ENCODE measurements at places on chromosomes 12 and 14.

- DNase-seq: no peak
These were observed 1.6 kb upstream of the WIF1 start for GRCh38 chr12:65122703-65123102.

- no peak for DNase-seq
These were observed 75.8 kb upstream of the GALNT9 start for GRCh38 chr12:132404951-132405741.

DNA sequence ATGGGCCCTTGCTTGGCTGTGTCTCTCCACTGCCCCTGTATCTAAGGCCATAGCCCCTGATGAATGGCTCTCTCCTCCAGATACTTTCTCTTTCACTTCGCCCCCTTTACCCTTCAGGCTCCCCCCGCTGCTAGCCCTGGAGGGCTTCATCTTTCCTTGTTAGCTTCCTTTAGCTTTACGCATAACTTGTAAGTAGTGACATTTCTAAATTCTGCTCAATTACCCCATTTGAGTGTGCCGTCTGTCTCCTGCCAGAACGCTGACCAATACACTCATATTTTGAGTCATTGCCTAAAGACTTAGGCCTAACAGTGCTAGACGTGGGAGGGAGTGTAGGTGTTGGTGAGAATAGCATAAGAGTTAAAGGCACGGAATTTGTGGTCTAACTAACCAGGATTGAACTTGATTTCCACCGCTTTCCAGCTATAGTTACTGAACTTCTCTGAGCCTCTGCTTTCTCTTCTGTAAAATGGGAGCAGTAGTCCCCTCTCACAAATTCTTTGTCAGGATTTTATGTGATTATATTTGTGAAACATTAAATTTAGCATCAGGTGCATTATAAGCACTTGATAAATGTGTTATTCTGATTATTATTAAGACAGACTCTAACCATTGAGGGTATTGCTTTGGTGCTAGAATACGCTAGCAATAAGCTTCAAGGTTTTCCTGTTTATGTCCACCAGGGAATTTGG lies 129.3 kb downstream of the ZFP36L1 start:
- no peak for DNase-seq

GRCh38 chr14:72856530-72857266 lies 37.2 kb downstream of the DPF3 start:
- no peak for DNase-seq

GRCh38 chr14:68884031-68885030 lies 91.5 kb upstream of the ZFP36L1 start:
- no peak for DNase-seq

GRCh38 chr12:39329018-39329417 lies 113.9 kb downstream of the KIF21A start:
- no peak for DNase-seq

- DNase-seq: no peak
These were observed 22.3 kb downstream of the SNW1 start for GRCh38 chr14:77738559-77739250.

- no peak for DNase-seq
These were observed 44.6 kb upstream of the ISM2 start for GRCh38 chr14:77543240-77543551.

DNA sequence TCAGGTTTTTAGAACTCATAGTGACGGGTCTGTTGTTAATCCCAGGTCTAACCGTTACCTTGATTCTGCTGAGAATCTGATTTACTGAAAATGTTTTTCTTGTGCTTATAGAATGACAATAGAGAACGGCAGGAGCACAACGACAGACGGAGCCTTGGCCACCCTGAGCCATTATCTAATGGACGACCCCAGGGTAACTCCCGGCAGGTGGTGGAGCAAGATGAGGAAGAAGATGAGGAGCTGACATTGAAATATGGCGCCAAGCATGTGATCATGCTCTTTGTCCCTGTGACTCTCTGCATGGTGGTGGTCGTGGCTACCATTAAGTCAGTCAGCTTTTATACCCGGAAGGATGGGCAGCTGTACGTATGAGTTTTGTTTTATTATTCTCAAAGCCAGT lies 34.4 kb downstream of the PSEN1 start:
- no peak for DNase-seq

DNA sequence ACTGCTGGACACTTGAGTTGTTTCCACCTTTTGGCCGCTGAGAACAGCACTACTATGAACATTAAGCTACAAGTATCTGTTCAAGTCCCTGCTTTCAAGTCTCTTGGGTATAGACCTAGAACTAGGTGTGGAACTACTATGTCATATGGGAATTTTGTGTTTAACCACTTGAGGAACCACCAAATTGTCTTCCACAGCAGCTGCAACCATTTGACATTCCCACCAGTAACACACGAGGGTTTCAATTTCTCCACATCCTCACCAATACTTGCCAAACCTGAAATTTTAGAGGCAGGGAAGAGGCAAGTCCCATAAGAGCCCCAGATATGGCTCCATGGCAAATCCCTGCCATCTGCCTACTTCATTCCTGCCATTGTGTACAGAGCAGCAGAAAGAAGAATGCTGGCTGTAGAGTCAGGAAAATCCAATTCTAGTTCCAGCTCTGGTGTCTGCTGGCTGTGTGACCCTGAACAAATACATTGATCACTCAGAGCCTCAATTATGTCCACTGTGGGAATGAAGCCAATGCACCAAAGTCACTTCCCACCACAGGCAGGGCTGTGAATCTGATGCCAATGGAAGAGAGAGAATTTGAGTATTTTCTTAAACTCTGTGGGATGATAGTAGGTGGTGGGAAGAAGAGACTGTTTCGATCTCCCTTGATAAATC lies 17.8 kb downstream of the PITPNM2 start:
- DNase-seq: no peak

DNA sequence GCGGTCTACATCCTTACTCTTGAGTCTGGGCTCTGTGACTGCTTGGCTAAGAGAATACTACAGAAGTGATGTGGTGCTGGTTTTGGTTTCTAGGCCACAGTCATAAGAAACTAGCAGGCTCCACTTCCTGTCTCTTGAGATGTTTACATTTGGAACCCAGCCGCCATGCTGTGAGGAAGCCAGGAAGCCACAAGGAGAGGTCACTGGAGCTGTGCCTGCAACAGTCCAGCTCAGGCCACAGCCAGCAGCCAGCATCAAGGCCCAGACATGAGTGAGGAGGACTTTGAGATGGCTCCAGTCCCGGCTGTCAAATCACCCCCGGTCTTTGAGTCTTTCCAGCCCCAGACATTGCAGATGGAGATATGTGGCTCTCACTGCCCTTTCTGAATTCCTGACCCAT lies 12.9 kb upstream of the FAM181A start:
- DNase-seq: no peak

DNA sequence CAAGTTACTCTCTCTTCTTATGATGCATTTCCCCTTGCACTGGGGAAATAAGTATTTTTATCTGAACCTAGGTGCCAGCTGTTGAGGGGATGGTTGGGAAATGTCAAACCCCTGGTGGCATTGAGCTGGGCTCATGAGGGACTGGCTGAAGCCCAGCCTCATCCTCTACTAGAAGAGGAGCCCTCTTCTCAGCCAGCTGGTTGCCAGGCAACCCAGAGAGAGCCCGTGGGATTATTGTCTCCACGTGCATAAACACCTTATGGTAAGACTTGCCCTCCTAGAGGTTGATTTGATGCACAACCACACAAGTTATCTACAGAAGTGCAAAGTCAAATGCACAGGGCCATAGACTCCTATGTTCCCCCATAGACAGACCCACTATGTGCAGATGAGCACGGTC lies 89.8 kb downstream of the WSCD2 start:
- DNase-seq: no peak

DNA sequence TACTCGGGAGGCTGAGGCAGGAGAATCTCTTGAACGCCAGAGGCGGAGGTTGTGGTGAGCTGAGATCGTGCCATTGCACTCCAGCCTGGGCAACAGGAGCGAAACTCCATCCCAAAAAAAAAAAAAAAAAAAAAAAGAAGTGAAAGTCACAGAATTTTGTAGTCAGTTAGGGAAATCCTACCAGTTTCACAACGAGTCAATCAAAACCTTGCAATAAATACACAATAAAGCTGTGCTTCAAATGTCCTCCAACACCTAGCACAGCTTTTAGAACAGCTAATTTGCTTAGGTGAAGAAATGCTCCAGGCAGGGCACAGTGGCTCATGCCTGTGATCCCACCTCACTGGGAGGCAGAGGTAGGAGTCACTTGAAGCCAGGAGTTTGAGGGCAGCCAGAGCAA lies 112.8 kb upstream of the ATF7IP start:
- DNase-seq: no peak

DNA sequence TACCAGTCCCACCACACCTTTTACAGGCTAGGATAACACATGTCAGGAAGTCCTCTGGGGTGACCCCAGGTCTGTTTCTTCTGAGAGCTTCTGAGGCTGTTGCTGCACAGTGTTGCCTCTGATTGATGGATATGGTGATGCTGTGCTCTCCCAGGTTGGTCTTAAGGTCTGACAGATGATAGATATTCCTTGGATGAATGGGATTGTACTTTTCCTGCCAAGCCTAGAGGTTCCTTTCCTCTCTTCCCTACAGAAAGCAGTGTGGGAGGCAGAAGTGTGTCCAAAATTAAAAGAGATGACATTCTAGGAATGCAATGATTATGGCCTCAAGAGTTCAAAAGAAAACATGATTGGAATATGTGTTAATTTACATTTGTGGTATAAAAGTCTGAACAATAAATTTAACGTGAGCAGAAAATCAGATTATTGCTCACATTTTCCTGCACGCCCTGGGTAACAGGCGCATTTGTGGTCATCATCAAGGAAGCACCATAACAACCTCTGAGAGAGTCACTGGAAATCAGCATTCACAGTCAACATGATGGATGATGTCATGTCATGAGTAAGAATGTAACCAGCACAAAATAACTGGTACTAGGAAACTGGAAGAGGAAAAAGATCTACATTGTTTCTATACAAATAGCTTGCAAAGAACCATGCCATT lies 73.7 kb downstream of the BBS10 start:
- no peak for DNase-seq

DNA sequence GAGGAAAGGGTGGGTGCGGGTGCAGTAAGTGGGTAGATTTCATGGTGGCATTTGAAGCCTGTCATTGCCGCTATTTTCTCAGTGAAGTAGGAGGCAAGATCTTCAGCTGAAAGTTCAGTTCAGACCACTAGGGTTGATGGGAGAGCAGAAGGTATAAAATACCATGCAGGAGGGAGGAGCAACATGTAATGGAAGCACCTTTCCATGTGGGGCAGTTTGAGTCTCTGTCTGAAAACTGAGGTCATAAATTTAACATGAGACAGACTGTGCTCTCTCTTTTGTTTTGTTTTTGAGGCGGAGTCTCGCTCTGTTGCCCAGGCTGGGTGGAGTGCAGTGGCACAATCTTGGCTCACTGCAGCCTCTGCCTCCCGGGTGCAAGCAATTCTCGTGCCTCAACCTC lies 22.7 kb downstream of the LRRC74A start:
- DNase-seq: no peak

- no peak for DNase-seq
These were observed 126.9 kb downstream of the PAPOLA start for GRCh38 chr14:96629082-96629481.

DNA sequence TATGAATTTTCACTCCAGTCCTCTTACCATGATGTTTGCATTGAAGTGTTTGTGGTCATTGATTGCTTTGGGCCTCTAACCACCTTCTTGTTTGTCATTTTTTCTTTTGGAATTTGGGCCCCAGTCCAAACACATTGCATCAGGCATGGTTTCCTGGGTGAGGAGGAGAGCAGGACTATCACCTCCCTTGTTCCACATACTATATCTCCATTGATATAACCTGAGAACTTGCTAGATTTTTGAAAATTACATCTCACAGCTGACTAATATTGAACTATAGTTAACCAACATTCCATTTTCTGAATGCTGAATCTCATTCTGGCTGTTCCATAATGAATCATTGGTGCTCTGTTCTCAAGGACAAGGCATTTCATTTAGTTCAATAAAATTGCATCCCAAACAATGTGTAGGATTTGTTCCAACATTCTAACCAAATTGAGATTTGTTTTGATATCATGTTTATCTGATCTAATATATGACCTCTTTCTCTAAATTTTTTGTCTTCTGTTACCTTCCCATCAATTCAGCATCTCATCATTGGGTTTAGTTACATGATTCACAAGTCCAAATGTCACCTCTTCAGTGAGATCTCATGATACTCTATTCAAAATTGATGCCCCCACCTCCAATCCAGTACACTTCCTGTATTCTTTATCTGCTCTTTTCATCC lies 329.0 kb downstream of the ZFP36L1 start:
- DNase-seq: no peak

DNA sequence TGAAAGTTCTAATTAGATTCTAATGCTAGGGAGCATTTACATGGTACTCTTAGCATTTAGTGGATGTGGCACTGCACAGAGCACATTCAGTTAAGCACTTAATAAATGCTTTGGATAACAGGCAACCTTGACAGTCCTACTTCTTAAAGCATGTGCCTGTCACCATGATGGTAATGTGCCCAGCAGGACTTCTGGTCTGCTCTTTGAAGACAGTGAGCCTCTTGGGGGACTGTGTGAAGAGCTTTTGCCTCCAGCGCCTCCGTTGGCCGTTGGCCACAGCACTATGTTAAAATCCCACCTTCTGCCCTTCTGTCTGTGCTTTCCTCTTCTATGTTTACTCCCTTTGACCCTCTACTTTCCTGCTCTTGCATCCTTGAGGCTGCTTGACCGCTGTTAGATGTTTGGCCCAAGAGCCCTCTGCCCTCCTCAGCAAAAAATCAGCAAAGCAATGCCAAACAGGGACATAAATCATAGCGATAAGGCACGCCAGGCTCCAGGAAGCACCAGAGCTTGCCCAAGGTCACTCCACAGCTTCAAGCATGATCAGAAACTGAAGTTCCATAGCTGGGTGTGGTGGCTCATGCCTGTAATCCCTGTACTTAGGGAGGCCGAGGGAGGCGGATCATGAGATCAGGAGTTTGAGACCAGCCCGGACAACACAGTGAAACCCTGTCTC lies 8.3 kb downstream of the CDKL1 start:
- no peak for DNase-seq

DNA sequence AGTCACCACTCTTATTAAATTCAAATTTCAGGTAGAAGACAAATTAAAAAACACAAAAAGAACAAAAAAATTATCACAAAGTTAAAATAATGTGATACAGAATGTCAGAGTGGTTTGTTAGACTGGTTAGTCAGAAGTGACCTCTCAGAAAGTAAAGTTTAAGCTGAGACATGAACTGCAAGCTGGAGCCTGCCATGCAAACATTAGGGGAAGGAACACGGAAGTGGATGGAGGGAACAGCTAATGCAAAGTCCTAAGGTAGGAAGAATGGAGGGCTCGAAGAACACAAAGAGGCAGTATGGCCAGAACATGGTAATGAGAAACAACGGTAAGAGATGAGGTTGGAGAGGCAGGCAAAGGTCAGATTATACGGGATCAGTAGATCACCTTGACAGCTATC lies 41.7 kb downstream of the WDHD1 start:
- DNase-seq: no peak

- no peak for DNase-seq
These were observed 19.4 kb upstream of the PTGDR start for GRCh38 chr14:52248057-52248456.

DNA sequence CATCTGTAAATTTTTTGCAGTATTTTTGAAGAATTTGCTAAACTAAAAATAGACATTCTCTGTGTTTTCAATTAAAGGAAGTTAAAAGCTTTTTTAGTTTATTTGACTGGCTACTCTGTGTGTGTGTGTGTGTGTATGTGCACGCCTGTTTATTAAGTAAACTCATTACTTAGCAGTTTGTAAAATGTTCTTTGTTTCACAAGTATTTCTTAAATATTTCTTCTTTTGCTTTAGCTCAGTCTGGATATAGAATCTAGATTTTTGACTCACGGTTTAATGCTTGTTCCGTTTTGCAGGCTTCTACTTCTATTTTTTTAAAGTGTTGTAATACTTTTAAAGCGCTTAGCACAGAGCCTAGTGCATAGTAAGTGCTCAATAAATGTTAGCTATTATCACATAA lies 46.5 kb upstream of the KCNMB4 start:
- DNase-seq: no peak

All from activated T-cell treated with anti-CD3 and anti-CD28 coated beads, Interleukin-2, amount 50 U/mL, for 1 hour (primary cell).